Stomach (tissue), 19 donors: ENCODE measurements at places on chromosomes 3 and 15. TPM values are rescaled to one million over a fixed set of nuclear protein-coding genes. Genes with fewer than 3 reads are reported as not detected.

DNA sequence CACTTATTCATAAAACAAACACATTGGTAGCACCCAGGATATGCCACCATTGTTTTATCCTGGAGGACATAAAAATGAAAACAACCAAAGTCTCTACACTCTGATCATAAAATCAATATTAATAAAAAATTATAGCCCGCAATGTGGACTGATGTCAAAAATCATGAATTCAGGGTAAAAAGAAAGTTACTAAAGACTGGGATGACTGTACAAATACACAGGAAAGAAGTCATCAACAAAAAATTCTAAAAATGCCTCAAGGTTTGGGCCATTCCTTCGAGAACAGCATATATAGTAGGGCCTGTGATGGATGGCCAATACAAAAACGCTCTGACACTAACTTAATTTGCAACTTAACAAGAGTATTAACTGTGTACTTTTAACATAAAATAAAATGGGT is 76.8 kb downstream of the THBS1 start:
- H3K36me3 ChIP-seq = no peaks in the 10 kb centered on the region
- H3K4me3 ChIP-seq = no peak overlapping the region
- DNase-seq = no peak
- no peaks in the 10 kb centered on the region for H3K4me1 ChIP-seq
- no peaks in the 10 kb centered on the region for H3K27me3 ChIP-seq
- no peak overlapping the region for H3K27ac ChIP-seq

The CLDN18 gene
- 128 TPM for polyA plus RNA-seq

- H3K36me3 ChIP-seq = no peaks in the 10 kb centered on the region
- peaks cover 3% of the 10 kb centered on the region for H3K4me1 ChIP-seq
- no peaks in the 10 kb centered on the region for H3K27me3 ChIP-seq
These were observed 159.8 kb upstream of the NUDT16 start for GRCh38 chr3:131221731-131222130.

The BCL2A1 gene
- polyA plus RNA-seq = 3.8 TPM
